ENCODE measurements at places on chromosomes 1 and 21.

GRCh38 chr1:174397261-174397660 is 50.5 kb upstream of the GPR52 start:
- no peak for DNase-seq

DNA sequence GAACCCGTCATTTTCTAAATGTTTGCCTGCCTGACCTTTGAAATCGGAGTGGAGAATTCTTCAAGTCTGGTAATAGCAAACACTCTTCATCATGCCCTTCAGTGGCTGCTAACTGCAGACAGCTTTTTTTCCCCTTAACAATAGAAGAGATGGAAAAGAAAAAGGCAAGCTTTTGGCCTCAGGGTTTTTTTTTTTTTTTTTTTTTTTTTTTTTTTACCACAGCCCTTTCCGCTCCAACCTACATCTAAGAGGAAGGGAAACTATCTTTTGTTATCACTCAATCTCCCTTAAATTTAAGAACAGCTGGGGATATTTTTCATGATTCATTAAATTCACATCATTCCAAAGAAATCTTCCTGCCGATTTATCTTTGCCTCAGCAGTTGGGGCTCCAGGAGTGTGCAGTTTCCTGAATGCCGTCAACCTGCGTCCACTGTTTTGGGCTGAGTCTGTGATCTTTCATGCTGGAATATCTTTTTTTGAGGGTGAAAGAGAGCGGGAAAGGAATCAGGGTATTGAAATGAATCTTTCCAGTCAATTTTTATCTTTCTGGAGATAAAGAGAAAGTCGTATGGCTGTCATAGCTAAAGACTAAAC is 144.5 kb upstream of the SMYD2 start:
- DNase-seq = no peak

DNA sequence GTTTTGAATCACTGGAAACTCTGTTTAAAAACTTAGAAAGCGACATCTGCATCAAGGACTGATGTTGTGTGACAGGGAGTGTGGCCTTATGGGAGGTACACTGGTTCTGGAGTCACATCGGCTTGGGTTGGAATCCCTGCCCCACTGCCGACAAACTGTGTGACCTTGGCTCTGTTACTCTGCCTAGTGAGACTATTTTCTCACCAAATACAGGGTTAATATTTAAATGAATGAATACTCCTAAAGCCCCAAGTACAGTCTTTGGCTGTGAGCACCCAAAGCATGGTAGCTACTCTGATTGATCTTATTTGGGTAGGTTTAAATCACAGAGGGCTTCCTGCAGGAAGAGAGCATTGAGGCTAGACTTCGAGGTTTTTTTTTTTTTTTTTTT is 102.0 kb downstream of the ACTL8 start:
- DNase-seq = no peak

- no peak for DNase-seq
These were observed 68.4 kb upstream of the TENT5C start for GRCh38 chr1:117537291-117537920.

DNA sequence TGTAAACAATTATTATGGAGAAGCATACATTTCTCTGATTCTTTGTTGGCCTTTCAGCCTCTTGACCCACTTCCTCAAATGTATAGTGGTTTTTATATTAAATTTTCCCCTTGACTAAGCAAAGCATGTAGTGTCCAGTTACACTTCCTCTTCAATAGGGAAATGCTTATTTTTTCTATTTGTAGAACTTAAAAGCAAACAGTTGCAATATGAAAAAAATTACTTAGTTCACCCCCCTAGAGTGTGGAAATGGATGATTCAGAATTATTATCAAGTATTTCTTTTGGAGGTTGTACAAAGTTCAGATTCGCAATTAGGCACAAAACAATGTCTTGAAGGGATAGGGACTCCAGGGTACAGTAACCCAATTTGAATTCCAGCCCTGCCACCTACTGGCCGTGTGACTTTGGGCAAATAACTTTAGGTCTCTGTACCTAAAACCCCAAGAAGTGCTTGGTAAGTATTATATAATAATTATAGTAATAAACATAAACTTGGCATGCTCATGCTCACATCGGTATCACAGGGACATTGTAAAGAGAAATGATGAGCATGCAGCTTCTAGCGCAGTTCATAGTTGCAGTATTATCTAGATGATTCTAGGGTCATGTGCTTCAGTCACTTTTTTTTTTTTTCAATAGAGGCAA is 28.6 kb upstream of the IFNGR2 start:
- peak; percentile 34 for DNase-seq

- DNase-seq = no peak
These were observed 31.3 kb downstream of the SMAP2 start for GRCh38 chr1:40404670-40405462.

- DNase-seq = no peak
These were observed 251.6 kb upstream of the DUSP10 start for GRCh38 chr1:221993444-221993948.

DNA sequence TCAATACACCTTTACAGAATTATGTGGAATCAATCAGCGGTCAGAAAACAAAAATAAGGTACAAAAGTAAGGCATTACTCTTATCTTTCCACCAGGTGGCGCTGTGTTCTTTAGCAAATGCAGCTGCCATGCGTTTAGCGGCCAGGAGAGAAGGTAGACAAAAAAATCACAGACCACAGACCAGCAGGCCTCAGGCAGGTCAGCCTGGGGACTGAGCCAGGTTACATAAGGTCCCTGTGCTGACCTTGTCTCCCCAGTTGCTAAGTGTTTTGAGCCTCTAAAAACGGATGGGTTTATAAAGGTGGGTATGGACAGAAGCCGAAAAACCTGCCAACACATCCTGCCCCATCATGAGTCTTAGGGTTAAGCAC is 2.8 kb downstream of the RGS16 start:
- peak; percentile 32 for DNase-seq

GRCh38 chr1:35030756-35031446 is 844 bp downstream of the ZMYM6 start:
- no peak for DNase-seq

DNA sequence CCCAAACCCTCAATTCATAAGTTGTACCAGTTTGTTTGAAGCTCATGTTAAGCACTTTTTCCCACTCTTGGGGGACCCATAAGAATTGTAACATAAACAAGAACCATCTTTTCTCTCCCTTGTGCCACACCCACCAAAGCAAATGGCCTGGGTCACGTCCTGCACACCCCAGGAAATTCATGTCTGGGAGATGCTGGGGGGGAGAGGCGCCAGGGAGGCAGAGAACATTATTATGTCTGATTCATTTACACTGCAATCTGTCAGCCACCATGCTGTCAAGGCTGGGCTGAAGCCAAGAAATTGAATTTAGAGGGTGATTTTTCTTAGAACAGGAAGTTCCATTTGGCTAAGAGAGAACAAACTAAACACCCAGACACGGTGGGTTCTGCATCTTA is 37.2 kb upstream of the IPO9 start:
- no peak for DNase-seq

DNA sequence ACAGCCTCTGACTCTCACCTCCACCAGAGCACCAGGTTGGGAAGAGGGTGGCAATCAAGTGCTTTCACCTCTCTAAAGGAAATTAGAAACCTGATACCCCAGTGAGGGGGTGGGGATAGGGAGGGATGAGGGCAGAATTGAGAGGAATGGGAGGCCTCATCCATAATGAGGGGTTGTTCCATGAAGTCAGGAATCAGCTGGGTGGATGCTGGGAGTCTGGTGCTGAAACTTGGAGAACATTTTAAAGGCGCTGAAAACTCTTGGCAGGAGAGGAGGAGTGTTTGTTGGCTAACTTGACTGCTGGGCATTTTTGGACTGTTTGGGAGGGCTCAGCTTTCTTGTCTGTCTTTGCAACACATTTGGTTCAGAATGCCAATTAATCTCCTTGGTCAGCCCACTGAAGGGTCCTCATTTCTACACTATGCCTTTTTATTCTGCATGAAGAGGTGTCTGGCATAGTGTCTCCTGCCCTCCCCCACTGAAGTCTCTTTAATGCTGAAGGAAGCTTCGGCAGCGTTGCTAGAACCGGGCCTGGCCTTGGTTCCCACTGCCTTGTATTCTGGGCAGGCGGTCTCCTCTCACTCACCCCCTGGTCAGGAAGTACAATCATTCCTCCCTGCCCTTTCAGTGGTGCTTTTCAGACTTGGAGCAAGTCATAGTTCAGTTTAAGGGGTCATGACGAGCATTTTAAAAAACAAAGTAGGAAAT is 2.2 kb downstream of the PHGDH start:
- no peak for DNase-seq

DNA sequence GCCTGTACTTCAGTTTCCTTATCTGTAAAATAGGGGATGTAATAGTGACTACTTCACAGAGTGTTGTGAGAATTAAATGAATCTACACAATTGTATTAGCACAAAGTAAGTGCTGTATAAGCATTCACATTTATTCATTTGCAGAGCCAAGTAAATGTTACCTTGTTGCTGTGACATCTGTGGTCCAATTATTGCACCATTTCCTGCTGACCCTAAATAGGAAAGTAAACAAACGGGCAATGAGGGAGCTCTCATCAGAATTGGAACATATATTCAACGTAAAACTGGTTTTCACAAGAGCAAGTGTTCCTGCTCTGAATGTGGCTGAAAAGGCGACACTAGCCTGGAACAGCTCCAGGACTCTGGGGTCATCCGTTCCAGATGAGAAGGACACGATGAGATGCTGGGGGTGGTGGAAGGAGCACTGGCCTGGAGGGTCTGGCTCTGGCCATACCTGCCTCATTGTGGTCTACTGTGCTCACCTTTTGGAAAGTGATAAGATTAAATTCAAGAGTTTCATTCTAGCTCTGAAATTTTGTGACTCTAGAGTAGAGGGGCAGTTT is 34.5 kb downstream of the PROX1 start:
- DNase-seq = no peak

DNA sequence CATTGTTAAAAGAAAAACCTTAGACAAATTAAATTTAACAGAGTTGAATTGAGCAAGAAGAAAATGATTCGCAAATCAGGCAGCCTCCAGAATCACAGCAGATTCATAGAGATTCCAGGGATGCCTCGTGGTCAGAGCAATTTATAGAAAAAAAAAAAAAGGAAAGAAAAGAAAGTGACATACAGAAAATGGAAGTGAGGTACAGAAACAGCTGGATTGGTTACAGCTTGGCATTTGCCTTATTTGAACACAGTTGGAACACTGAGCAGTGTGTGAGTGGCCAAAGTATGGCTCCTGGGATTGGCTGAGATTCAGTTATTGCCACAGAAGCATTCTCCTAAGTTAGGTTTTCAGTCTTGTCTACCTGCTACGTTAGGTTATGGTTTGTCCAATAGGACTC is 9.1 kb upstream of the C21orf91 start:
- DNase-seq = no peak

- DNase-seq = no peak
These were observed 48.5 kb downstream of the PDE9A start for GRCh38 chr21:42701706-42702456.

DNA sequence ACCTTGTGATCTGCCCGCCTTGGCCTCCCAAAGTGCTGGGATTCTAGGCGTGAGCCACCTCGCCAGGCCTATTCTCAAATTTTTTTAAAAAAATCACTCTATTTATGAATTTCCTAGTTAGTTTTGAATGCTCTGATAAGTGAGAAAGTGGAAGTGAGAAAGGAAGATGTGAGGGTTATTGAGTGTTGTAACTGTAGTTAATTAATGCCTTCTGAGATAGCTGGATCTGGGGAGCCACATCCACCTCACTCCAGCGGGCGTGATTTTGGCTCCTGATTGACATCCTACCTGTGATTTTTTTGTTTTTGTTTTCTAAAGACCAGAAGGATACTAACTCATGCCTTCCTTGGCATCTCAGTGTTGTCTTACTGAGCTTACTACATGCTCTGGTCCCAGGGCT is 65.6 kb downstream of the ST3GAL3 start:
- no peak for DNase-seq

GRCh38 chr1:34162852-34163766 is 1.9 kb downstream of the CSMD2 start:
- peak; percentile 72 for DNase-seq

DNA sequence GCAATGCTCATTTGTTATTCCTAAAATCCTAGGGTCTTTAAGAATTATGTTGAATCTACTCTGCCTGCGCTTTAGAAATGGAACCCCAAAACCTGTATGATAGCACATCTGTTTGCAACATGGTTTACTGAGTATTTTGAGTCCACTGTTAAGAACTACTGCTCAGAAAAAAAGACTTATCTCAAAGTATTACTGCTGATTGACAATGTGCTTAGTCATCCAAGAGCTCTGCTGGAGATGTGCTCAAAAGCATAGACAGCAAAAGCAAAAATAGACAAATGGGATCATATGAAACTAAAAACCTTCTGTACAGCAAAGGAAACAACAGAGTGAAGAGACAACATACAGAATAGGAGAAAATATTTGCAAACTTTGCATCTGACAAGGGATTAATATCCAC is 107.0 kb downstream of the CTH start:
- no peak for DNase-seq

DNA sequence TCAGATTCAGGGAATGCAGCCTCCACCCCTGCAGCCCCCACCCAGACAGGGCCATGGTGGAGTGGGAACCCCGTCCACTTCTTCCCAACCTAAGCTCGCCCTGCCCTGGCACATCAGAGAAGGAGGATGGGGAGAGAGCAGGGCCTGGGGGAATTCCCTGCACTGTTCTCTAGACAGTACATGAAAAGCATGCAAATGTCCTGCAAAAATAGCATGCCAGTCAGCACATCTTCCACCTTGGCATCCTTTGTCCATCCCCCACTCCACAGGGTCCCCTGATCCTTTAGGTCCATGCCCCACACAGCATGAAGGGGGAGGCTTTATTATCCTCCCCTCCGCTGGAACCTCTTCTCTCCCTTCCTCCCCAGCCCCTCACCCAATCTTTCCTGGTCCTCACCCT is 35.0 kb upstream of the RD3 start:
- DNase-seq = no peak

DNA sequence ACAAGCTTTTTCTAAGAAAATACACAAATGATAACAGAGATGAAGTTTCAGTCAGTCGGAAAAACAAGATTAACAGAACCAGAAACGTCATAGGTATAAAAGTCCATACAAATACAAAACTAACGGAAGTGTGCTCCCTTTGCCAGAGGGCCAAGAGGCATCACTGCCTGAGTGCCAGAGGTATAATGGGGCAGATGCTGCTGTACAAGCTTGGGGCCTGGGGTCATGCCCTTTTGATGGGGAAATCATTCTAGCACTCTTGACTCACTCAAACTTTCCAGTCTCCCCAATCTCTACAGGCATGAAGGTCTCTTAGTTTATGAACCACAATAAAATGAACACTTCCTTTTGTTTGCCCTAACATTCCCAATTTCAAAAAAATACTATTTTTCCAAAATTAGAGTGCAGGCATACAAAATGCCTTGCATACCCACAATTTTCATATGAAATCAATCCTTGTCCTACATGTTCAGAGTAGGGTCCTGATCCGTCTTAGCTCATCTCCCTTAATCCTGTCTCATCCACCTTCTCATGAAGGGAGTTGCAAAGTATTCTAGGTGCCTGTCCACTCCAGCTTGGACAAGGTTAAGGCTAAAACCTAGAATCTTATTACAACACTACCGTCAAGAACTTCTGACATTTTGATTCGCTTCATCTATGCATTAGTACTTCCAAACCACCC is 1.5 kb downstream of the RPL22 start:
- DNase-seq = no peak
